ENCODE measurements at places on chromosomes 6 and 20. TPM values are rescaled to one million over a fixed set of nuclear protein-coding genes. Genes with fewer than 3 reads are reported as not detected.

GRCh38 chr6:49528571-49528970 lies 21.9 kb upstream of the C6orf141 start:
- ATAC-seq, result no peak

- ATAC-seq, result no peak
Observed at GRCh38 chr6:84618046-84618752, 146.2 kb downstream of the TBX18 start.

DNA sequence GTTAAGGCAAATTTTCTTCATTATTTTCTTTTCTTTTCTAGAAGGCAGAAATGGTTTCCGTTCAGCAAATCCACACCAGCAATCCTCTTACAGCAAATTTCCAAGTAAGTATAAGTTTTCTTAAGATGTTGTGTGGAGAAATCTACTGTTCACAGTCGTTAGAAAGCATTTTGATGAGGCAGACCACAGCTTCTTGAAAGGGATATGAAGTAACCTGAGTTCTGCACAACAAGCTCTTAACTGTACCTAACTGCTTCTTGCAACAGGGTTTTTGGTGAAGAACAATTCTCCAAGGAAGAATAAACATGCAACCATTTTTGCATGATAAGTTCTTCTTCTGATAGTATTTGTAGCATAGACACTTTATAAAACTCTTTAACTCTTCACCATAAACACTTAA lies 45.3 kb upstream of the STXBP5 start:
- no peak for ATAC-seq

DNA sequence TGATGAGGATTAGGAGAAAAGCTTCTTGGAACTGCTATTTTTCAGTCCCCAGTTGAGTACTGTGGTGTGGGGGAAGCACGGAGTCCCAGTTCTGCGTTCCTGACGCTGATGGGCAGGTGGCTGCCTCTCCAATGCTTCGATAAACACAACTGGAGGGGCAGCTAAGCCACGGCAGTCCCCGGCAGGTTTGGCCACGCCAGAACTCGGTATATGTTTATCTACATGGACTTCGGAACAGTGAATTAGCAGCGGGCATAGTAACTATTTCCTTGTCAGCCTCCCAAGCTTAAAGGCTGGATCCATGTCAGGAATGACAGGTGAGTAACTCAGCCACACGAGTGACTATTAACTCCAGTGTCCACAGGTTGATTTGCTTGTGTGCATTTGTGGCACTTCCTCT lies 354.4 kb downstream of the ZFAND3 start:
- no peak for ATAC-seq

- ATAC-seq, result no peak
Observed at GRCh38 chr20:56626367-56627121, 2.6 kb upstream of the TFAP2C start.

GRCh38 chr20:63873477-63873971 lies 8.5 kb downstream of the TPD52L2 start:
- peak; percentile 99 for ATAC-seq

DNA sequence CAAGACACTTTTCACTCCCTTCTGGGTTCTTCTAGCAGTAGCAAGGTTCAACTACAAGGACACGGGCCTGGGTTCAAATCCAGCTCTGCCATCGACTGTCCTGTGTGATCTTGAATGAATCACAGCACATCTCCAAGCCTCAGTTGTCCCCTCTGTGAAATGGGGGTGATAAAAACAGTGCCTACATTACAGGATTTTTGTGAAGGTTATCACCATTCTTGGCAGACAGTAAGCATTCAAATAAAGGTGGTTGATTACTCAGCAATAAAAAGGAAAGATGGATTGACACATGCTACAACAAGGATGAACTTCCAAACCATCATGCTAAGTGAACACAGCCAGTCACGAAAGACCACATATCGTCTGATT lies 6.6 kb upstream of the TGM2 start:
- no peak for ATAC-seq

DNA sequence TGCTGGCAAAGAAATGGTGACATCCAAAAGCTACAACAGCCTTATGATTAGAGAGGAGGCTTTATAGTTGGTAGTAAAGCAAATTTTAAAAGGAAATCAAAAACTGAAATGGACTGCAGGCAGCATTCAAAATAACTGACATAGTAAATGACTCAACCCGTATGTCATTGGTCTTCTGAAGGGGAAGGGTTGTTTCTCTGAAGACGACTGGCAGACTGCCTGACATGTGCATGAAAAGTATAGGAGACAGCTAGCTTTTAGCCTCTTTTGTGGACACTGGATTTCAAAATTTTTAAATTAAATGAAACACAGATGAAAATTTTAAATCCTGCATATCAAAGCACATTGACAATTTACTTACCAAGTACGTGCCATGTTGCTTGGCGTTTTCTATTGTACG lies 90.7 kb downstream of the TRMT6 start:
- ATAC-seq, result no peak

GRCh38 chr6:74733830-74734620 lies 471.8 kb downstream of the COL12A1 start:
- ATAC-seq, result no peak

- ATAC-seq, result no peak
Observed at GRCh38 chr20:56826306-56826704, 197.2 kb downstream of the TFAP2C start.

GRCh38 chr20:24376311-24377099 lies 92.9 kb upstream of the SYNDIG1 start:
- no peak for ATAC-seq

DNA sequence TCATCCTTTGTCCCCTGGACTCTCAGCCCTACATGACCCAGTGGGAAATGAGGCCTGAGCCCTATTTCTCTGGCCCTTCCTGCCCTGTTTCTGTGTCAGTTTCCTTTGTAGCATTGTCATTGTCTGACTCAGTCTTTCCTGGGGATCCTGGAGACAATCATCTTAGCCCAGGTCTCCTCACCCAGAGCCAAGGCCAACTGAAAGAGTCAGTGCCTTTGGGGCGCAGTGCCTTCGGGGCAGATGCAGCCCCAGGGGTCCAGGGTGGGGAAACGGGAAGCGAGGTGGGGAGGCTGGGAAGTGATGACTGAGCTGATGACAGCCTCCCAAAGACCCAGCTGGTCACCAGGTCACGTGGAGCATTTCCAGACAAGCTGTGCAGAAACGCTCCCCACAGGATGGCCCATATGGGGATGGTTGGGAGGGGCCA lies 93.3 kb upstream of the SULF2 start:
- ATAC-seq, result no peak

GRCh38 chr6:13687917-13688351 lies 23.7 kb downstream of the RANBP9 start:
- peak; percentile 30 for ATAC-seq

DNA sequence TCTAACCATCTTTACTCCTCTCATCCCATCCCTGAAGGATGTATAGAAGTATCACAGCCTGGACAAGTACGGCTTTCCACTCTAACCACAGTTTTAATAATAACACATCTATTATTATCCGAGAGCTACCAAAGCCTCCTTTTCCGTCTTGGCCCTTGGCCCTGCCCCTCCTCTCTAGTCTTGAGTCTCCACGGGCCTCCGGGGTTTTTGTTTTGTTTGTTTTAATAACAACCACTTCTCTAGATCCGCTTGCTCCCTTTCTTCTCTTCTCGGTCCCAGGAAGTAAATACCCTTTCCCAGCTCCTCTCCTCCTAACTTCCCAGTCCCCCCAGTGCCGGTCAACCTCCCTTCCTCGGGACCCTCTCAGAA lies 661 bp downstream of the LCA5 start:
- ATAC-seq, result no peak

GRCh38 chr6:25167961-25168360 lies 111.2 kb upstream of the CARMIL1 start:
- no peak for ATAC-seq

- no peak for ATAC-seq
Observed at GRCh38 chr6:36804563-36804962, 34.7 kb downstream of the CPNE5 start.

GRCh38 chr20:35773154-35773751 lies 1.4 kb downstream of the PHF20 start:
- no peak for ATAC-seq

Gene FOXQ1
- total RNA-seq, result not detected

Gene L3MBTL3
- total RNA-seq, result 5.9 TPM

Gene DNMT3B
- total RNA-seq, result 0.99 TPM

Gene SGK2
- total RNA-seq, result 0.22 TPM

Gene SLC22A16
- total RNA-seq, result not detected

Gene FOXC1
- total RNA-seq, result not detected

Gene MUC21
- total RNA-seq, result not detected

Gene KIAA1755
- not detected for total RNA-seq

Gene BTNL2
- total RNA-seq, result not detected

Gene MEP1A
- total RNA-seq, result not detected

Gene TFAP2D
- total RNA-seq, result not detected

Gene TMEM244
- total RNA-seq, result not detected

Gene OTOR
- total RNA-seq, result not detected
